ENCODE measurements at places on chromosomes 5 and 9. TPM values are rescaled to one million over a fixed set of nuclear protein-coding genes. Genes with fewer than 3 reads are reported as not detected.

The ZFP2 gene
- 0.35 TPM for total RNA-seq

The MYMK gene
- total RNA-seq: not detected

The CER1 gene
- total RNA-seq: not detected

GRCh38 chr5:139930406-139930805 is 112.7 kb downstream of the NRG2 start:
- no peak for DNase-seq

The PCDHGA5 gene
- 0.62 TPM for total RNA-seq

GRCh38 chr5:150523472-150524350 is 15.8 kb downstream of the NDST1 start:
- DNase-seq: peak; percentile 50
